ENCODE measurements at places on chromosomes 4 and X.

- no peak for DNase-seq
These were observed 67.4 kb upstream of the WDR1 start for GRCh38 chr4:10184041-10184440.

- no peak for DNase-seq
These were observed 53.2 kb downstream of the TSPAN5 start for GRCh38 chr4:98605216-98605615.

DNA sequence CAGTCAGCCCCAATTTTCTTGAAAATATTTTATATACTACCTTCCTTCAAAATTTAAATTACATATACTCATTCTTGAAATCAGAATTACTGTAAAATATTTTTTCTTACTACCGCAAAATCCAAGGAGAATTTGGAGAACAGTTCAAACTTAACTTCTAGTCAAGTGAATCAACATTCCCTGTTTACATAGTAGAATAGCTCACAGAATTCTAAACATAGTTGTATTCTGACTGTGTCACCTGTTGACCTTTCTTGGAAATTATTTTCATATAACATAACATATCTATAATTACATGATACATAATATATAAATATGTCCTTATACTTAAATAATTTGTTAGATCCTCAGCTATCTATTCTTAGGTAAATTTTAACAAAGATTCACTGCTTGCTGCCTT is 31.0 kb upstream of the FGF5 start:
- no peak for DNase-seq

DNA sequence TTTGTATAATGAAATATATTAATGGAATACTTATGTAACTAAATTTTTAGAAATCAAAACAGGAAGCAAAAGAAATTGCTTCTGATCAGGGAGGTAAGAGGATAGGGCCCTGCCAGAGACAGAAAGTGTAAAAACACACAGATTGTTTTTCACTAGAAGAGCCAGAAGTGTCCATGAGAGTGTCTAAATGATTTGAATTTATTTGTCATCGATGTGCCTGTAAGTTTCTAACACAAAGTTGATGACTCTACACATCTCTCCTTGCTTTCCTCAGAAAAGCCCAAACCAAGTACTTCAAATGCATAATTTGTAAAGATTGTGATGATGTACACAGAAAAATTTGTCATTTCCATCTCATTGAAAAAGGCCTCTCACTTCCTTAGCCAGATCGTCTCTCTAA is 80.6 kb downstream of the TMEM156 start:
- DNase-seq: no peak

DNA sequence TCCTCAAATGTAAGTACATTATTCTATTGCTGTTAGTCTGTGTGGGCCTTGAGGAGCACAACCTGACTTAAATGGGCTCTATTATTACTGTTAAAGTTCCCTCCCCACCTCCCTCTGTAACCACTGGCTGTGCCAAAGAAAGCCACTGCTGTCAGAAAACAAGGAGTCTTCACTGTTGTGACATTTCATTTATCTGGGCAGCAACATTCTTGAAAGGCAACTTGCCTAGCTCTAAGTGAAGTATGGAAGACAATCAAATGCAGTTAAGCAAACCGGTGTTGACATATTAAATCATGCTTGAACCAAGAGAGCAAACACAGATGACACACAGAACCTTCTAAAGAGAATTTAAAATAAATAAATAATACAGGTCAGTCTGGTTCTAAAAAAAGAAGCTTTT is 81.0 kb downstream of the EPHA5 start:
- no peak for DNase-seq

Measured in LoVo (cell line).